CD4-positive, CD25-positive, alpha-beta regulatory T cell (primary cell): ENCODE measurements at places on chromosomes 6 and 20. TPM values are rescaled to one million over a fixed set of nuclear protein-coding genes. Genes with fewer than 3 reads are reported as not detected.
A peak's percentile ranks its signal among the peaks of the same experiment; 100 is the strongest.

GRCh38 chr20:3192226-3193015, 12.1 kb downstream of the DDRGK1 start:
- no peak for DNase-seq
- no peaks in the 10 kb centered on the region for H3K4me1 ChIP-seq
- H3K4me3 ChIP-seq, result no peak overlapping the region
- peaks cover 60% of the 10 kb centered on the region for H3K36me3 ChIP-seq
- H3K27me3 ChIP-seq, result no peaks in the 10 kb centered on the region
- no peak overlapping the region for H3K27ac ChIP-seq

GRCh38 chr20:46164254-46164653, 46.1 kb downstream of the CD40 start:
- H3K27ac ChIP-seq, result no peak overlapping the region
- H3K27me3 ChIP-seq, result peaks cover 5% of the 10 kb centered on the region
- no peaks in the 10 kb centered on the region for H3K36me3 ChIP-seq
- H3K4me3 ChIP-seq, result no peak overlapping the region
- H3K4me1 ChIP-seq, result no peaks in the 10 kb centered on the region
- DNase-seq, result no peak

GRCh38 chr6:128395596-128395995, 124.8 kb downstream of the PTPRK start:
- no peak overlapping the region for H3K4me3 ChIP-seq
- H3K36me3 ChIP-seq, result no peaks in the 10 kb centered on the region
- no peaks in the 10 kb centered on the region for H3K27me3 ChIP-seq
- H3K27ac ChIP-seq, result no peak overlapping the region
- DNase-seq, result no peak

- no peaks in the 10 kb centered on the region for H3K27me3 ChIP-seq
- H3K4me3 ChIP-seq, result peak within 1 kb of the TSS; percentile 96
- no peaks in the 10 kb centered on the region for H3K36me3 ChIP-seq
- H3K27ac ChIP-seq, result peak within 1 kb of the TSS; percentile 85
- peaks cover 18% of the 10 kb centered on the region for H3K4me1 ChIP-seq
- DNase-seq, result peak; percentile 89
Observed at GRCh38 chr6:156776840-156777576, at the start of gene ARID1B. Gene ARID1B, plus strand, starts transcription at chr6:156777378. Its CDS starts 303 bp downstream, at chr6:156777681.

The MOCS3 gene
- 2.8 TPM for polyA plus RNA-seq

The OR2B6 gene
- polyA plus RNA-seq, result not detected

The ZNF311 gene
- polyA plus RNA-seq, result not detected

The TCP11 gene
- not detected for polyA plus RNA-seq

- no peaks in the 10 kb centered on the region for H3K27me3 ChIP-seq
- no peak overlapping the region for H3K27ac ChIP-seq
- DNase-seq, result no peak
- H3K4me1 ChIP-seq, result no peaks in the 10 kb centered on the region
Observed at GRCh38 chr6:20104696-20105095, 107.6 kb downstream of the MBOAT1 start.

The ALDH5A1 gene
- 10.5 TPM for polyA plus RNA-seq

DNA sequence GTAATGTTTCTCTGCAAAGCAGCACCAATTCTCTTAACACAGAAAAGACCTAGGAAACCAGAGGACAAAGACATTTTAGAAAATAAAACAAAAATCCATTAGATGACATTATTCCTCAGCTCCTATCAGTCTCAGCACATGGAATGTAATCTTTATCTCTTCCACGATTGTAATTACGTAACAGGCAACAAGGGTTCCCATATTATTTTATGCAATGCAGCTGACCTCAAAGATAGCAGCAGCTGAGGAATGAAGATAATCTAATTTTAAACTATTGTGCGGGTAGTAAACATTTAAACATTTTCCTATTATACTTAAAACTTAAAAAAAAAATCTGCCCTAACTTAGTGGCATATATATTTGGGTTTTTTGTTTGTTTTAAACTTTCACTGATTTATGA, 33.0 kb upstream of the PTCHD4 start:
- no peaks in the 10 kb centered on the region for H3K27me3 ChIP-seq
- H3K4me1 ChIP-seq, result no peaks in the 10 kb centered on the region
- H3K36me3 ChIP-seq, result no peaks in the 10 kb centered on the region
- H3K27ac ChIP-seq, result no peak overlapping the region
- no peak for DNase-seq

- H3K27ac ChIP-seq, result peak overlapping the region; percentile 52
- H3K4me3 ChIP-seq, result peak overlapping the region; percentile 75
- H3K36me3 ChIP-seq, result peaks cover 22% of the 10 kb centered on the region
- no peaks in the 10 kb centered on the region for H3K27me3 ChIP-seq
Observed at GRCh38 chr6:107741191-107741680, 82.9 kb downstream of the SCML4 start.

- no peak for DNase-seq
- H3K4me1 ChIP-seq, result peaks cover 15% of the 10 kb centered on the region
- H3K36me3 ChIP-seq, result no peaks in the 10 kb centered on the region
- H3K27ac ChIP-seq, result no peak overlapping the region
- H3K27me3 ChIP-seq, result no peaks in the 10 kb centered on the region
Observed at GRCh38 chr20:63501818-63502670, 3.2 kb upstream of the EEF1A2 start.

DNA sequence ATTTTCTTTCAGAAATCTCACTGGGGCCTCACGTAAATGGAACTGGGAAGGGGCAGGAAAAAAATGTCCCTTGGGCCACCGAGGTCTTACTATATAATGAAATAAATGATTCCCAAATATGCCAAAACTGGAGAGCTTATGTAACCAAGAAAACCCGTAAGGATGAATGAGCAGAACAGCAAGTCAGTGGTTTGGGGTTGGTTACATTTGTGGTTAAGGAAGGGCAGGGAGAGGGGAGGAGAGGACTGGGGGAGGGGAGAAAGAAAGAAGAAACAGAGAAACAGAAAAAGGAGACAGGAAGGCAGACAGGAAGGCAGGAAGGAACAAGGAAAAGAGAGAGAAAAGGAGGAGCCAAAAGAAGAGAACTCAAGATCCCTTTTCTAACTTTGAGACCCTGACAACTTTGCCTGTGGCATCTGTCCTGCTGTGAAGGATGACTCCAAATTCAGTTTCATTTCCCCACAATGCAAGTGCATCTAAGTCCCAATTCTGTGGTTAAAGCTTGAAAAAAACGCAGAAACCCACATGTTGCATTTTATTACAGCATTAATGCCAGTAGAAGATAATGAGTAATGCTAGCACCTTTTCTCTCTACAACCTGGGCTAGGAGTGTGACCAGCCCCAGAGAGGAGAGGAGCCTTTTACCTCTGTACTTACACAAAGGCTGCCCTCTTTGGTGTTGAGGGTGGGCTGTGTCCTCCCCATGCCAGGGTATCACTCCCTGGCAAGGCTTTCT, 10.8 kb upstream of the ARMC2 start:
- no peak overlapping the region for H3K27ac ChIP-seq
- no peaks in the 10 kb centered on the region for H3K27me3 ChIP-seq
- no peak for DNase-seq
- no peaks in the 10 kb centered on the region for H3K36me3 ChIP-seq
- H3K4me1 ChIP-seq, result peaks cover 3% of the 10 kb centered on the region

The ARHGAP40 gene
- not detected for polyA plus RNA-seq

DNA sequence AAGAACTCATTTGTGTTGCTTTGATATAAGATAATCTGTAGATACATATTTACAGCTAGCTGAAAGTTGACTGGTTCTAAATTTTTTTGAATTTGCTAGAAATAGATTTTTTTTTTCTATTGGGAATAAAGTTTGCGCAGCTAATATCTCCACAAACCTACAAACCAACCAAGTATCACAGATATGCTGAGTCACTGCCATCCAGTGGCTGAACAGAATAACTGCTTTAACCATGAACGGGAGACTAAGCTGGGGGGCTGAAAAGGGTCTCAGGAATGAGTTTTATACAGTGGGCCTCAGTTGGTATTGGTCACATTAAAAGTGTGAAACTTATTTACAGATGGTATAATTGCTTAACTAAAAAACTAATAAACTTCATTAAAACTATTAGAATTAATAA, 326.7 kb upstream of the CNR1 start:
- peaks cover 3% of the 10 kb centered on the region for H3K27me3 ChIP-seq
- no peak for DNase-seq

The CRIP3 gene
- polyA plus RNA-seq, result not detected

- H3K4me1 ChIP-seq, result no peaks in the 10 kb centered on the region
- no peaks in the 10 kb centered on the region for H3K27me3 ChIP-seq
- H3K4me3 ChIP-seq, result no peak overlapping the region
- no peak for DNase-seq
Observed at GRCh38 chr6:161882196-161882765, 608.4 kb upstream of the AGPAT4 start.

The NKAIN2 gene
- polyA plus RNA-seq, result not detected

DNA sequence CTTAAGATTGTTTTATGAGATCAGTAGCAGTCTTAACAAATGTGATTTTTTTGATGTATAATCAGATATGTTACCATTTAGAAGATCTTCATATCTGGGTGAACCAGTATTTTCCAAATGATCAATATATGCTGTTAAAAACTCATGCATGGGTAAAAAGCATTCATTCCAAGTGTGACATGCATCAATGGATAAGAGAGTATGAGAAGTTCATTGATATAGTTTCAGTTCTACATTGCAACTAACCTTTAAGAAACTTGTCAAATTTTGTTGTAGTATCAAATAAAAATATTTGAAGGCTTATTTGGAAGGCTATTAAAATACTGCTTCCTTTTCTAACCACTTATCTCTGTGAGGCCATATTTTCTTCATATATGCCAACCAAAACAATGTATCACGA, 117.7 kb downstream of the FIG4 start:
- peaks cover 2% of the 10 kb centered on the region for H3K36me3 ChIP-seq
- H3K4me1 ChIP-seq, result no peaks in the 10 kb centered on the region
- H3K27ac ChIP-seq, result no peak overlapping the region
- H3K27me3 ChIP-seq, result no peaks in the 10 kb centered on the region
- no peak for DNase-seq

- no peak overlapping the region for H3K27ac ChIP-seq
- no peak for DNase-seq
- peaks cover 6% of the 10 kb centered on the region for H3K4me1 ChIP-seq
Observed at GRCh38 chr6:167148021-167148420, 9.8 kb downstream of the GPR31 start.

The GLP1R gene
- not detected for polyA plus RNA-seq

- no peaks in the 10 kb centered on the region for H3K36me3 ChIP-seq
- H3K27me3 ChIP-seq, result peaks cover 2% of the 10 kb centered on the region
- peak overlapping the region; percentile 70 for H3K27ac ChIP-seq
- DNase-seq, result peak; percentile 44
- peaks cover 25% of the 10 kb centered on the region for H3K4me1 ChIP-seq
- H3K4me3 ChIP-seq, result peak overlapping the region; percentile 87
Observed at GRCh38 chr6:89145091-89145955, 532 bp upstream of the PM20D2 start.

The GTSF1L gene
- 1.4 TPM for polyA plus RNA-seq

GRCh38 chr6:77773157-77773822, 120.5 kb downstream of the MEI4 start:
- no peaks in the 10 kb centered on the region for H3K27me3 ChIP-seq
- H3K36me3 ChIP-seq, result no peaks in the 10 kb centered on the region
- H3K4me3 ChIP-seq, result no peak overlapping the region
- DNase-seq, result no peak
- H3K4me1 ChIP-seq, result no peaks in the 10 kb centered on the region

The MAFB gene
- 0.06 TPM for polyA plus RNA-seq

DNA sequence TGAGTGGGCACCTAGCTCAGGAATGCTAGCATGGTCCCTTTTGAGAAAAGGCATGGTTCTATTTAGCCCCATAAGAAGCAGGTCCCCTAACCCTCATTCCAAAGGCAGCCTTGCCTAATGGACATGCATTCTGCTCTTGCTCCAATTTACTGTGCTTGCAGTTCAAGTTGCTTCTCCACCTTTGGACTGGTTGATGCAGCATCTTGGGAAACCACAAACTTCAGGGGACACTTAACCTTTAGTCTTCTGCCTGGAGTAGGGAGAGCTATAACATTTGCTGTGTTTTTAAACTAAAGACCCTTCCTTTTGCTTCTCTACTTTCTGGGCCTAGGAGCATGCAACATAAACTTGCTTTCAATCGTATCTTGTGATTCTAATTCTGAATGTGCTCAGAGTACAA, 5.1 kb upstream of the PHF3 start:
- no peak overlapping the region for H3K27ac ChIP-seq
- H3K4me3 ChIP-seq, result no peak overlapping the region
- peaks cover 12% of the 10 kb centered on the region for H3K4me1 ChIP-seq
- peaks cover 3% of the 10 kb centered on the region for H3K27me3 ChIP-seq
- H3K36me3 ChIP-seq, result no peaks in the 10 kb centered on the region
- no peak for DNase-seq

GRCh38 chr6:159114569-159114968, 54.6 kb upstream of the FNDC1 start:
- no peak for DNase-seq
- no peaks in the 10 kb centered on the region for H3K27me3 ChIP-seq
- H3K27ac ChIP-seq, result no peak overlapping the region
- no peaks in the 10 kb centered on the region for H3K36me3 ChIP-seq

The PCK1 gene
- not detected for polyA plus RNA-seq

- H3K27me3 ChIP-seq, result no peaks in the 10 kb centered on the region
- no peaks in the 10 kb centered on the region for H3K36me3 ChIP-seq
- peak overlapping the region; percentile 96 for H3K4me3 ChIP-seq
- H3K27ac ChIP-seq, result peak overlapping the region; percentile 24
- peak; percentile 74 for DNase-seq
Observed at GRCh38 chr6:26554697-26555504, 16.7 kb downstream of the HMGN4 start.

DNA sequence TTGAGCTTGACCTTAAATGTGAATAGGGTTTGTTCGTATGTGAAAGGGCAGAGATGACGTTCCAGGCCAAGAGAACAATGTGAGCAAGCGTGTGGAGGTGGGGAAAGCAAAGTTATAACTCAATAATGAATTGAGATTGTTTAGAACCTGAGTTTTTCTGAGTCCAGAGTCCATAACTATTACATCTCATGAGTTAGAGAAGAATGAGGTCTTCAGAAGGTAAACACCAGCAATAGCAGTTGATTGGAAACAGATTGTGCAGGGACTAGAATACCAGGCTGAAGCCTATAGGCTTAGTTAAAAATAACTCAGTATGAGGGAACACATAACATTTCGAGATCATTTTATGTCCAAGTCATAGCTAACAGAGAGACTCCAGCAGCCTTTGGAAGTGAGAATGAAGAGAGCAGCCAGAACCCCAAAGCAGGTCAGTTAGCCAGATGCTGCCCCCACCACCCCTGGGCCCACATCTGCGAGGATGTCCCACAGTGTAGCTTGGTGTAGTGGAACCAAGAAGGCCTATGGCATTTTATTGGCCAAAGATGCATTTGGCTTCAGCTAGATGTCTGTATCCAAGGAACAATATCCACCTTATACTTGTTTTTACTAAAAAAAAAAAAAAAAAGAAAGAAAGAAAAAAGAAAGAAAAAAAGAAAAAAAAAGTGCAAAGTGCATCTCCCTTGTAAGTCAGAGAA, 121.7 kb downstream of the TNFRSF21 start:
- DNase-seq, result no peak
- no peak overlapping the region for H3K4me3 ChIP-seq
- H3K27me3 ChIP-seq, result no peaks in the 10 kb centered on the region

GRCh38 chr6:130188207-130188899, 34.4 kb downstream of the SAMD3 start:
- H3K27me3 ChIP-seq, result no peaks in the 10 kb centered on the region
- no peak for DNase-seq
- no peak overlapping the region for H3K27ac ChIP-seq
- H3K36me3 ChIP-seq, result no peaks in the 10 kb centered on the region
- peaks cover 20% of the 10 kb centered on the region for H3K4me1 ChIP-seq

The THEMIS gene
- 14.4 TPM for polyA plus RNA-seq

The LHFPL5 gene
- polyA plus RNA-seq, result not detected

The IRF4 gene
- polyA plus RNA-seq, result 9.0 TPM
